ENCODE measurements at places on chromosomes 5 and 9. TPM values are rescaled to one million over a fixed set of nuclear protein-coding genes. Genes with fewer than 3 reads are reported as not detected.

Gene SERF1B
- 59.0 TPM for total RNA-seq

Gene PHF24
- total RNA-seq, result 0.35 TPM

Gene LCN2
- 1.1 TPM for total RNA-seq

Gene OBP2B
- not detected for total RNA-seq

Gene HK3
- not detected for total RNA-seq

Gene ARL14EPL
- not detected for total RNA-seq

GRCh38 chr5:170097934-170098333 is 7.8 kb upstream of the FOXI1 start:
- DNase-seq, result no peak

DNA sequence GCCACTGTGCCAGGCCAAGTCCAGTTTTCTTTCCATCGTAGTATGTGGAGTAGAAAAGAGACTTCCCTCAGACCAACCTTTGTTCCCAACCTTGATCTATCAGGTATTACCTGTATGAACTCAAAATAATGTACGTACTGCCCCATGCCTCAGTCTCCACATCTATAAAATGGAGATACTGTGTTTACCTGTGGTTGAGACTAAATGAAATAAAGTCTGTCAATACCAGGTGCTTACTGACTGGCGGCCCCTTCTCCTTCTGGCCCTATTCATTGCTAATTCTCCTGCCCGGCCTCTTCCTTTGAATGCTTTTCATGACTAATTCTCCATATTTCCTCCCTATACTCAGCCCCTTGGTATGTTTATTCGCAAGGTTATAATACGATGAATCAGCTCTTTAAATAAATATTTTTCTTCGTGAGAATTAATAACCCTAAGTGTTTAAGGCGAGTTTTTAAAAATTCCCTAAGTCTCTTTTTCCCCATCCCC is 89.6 kb upstream of the BASP1 start:
- no peak for DNase-seq

- DNase-seq, result no peak
Observed at GRCh38 chr5:54518818-54519508, 1.4 kb downstream of the SNX18 start.

GRCh38 chr9:133420392-133420827 is 1.8 kb upstream of the ADAMTS13 start:
- no peak for DNase-seq

DNA sequence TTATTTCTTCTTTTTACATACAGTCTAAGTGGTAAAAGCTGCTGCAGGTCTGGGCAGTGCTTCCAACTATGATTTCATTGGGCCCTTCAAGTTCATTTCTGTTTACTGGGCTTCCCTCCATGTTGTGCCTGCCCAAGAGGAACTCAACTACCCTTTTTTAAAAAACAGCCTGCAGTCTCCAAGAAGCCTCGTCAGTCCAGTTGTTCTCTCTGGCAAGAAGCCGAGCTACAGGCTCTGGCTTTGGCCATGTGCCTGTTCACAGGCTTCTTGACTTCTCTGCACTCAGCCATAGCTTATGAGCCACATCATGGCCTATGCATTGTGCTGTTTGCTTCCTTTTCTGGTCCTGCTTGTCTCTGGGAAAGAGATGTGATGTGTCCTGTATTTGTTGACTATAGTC is 119.7 kb upstream of the PJA2 start:
- DNase-seq, result no peak

GRCh38 chr9:110427497-110428104 is 89.9 kb upstream of the TXNDC8 start:
- DNase-seq, result peak; percentile 29

Data from H1 (cell line).